ENCODE measurements at places on chromosomes 7 and 10.

GRCh38 chr10:76393875-76394706 lies 962.7 kb downstream of the LRMDA start:
- DNase-seq = no peak

DNA sequence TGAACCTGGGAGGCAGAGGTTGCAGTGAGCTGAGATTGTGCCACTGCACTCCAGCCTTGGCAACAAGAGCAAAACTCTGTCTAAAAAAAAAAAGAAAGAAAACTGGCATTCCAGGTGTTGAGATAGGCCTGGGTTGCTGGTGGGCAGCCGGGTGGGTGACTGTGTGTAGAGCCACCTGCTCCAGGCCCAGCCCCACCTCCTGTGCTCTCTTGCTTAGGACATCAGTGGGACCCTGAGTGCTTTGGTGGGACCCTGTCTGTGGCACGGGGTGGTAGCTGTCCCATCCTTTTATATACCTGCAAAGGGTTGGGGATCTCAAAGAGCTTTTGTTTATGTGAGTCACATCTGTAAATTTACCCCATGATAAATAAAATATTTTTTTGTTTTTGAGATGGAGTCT lies 6.2 kb downstream of the PAOX start:
- peak; percentile 40 for DNase-seq

- no peak for DNase-seq
These were observed 41.6 kb upstream of the RASGEF1A start for GRCh38 chr10:43308515-43308914.

DNA sequence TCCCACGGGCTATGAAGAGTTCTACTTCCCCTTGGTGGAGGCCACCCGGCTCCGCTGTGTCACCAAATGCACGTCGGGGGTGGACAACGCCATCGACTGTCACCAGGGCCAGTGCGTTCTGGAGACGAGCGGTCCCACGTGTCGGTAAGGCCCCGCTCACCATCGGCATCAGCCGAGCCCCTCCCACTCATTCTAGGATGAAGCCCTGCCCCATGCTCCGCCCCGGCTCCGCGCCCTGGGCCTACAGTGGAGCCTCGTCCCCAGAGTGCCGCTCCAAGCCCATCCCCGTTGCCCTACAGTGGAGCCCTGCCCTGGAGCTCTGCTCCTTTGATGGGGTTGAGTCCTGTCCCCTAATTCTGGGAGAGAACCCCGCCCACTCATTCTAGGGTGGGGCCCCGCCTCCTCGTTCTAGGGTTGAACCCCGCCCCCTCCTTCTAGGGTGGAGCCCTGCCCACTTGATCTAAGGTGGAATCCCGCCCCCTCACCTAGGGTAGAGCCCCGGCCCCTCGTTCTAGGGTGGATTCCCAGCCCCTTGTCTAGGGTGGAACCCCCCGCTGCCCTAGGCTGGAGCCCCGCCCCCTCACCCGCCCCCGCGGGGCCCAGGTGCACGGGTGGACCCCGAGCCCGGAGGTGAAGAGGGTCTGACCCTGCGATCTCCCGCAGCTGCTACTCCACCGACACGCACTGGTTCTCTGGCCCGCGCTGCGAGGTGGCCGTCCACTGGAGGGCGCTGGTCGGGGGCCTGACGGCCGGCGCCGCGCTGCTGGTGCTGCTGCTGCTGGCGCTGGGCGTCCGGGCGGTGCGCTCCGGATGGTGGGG lies 3.4 kb upstream of the MUC12 start:
- no peak for DNase-seq

DNA sequence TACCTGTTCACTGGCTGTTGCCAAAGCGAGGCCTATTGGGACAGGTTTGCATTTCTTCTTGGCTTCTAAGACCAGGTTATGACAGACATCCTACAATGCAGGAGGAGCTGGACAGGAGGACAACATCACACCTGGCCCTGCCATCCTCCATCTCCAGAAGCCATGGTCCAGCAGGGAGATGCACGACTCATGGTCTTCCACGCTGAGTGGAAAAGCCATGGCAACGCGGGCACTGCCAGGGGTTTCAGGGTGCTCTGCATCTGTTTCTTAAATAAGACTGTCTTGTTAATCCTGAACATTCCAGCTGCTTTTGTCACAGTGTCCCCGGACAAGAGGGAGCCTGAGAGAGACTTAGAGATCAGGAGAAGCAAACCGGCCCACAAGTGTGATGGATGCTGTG lies 40.3 kb downstream of the CLRN3 start:
- DNase-seq = no peak

- DNase-seq = no peak
These were observed 137.0 kb downstream of the CD36 start for GRCh38 chr7:80775482-80775881.

GRCh38 chr7:87882151-87882937 lies 6.1 kb downstream of the DBF4 start:
- DNase-seq = no peak

- peak; percentile 69 for DNase-seq
These were observed 40.4 kb upstream of the INPP5A start for GRCh38 chr10:132497063-132497680.

DNA sequence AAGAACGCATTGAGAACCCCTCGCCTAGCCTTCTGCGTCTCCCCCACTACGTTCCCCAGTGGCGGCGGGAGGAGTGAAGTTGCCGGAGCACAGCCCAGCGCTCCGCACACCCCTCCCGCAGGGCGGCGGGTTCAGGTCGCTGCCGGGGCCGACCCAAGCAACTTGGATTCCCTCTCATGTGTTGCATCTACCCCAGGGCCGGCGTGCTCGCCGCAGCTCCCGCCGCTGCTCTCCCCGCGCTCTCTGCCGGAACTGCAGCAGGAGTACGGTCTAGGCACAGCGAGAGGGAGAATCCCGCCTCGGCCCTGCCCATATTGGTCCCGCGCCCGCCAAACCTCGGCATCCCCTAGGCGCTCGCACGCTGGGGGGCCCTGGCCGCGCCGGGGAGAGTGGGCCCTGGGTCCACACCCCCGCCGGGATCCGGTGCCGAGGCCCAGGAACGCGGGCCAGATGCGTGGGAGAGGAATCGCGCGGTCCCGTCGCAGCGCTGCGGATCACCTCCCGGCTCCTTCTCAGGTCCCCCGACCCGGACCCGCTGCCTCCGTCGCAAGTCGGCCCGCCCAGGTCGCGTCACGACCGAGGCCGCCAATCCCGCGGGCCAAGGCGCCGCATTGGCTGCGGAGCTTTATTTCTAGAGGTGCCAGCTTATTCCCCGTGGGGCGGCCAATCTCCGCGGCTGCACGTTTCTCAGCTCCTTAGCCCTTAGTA lies 648 bp upstream of the TMEM243 start:
- peak; percentile 89 for DNase-seq

- no peak for DNase-seq
These were observed 340.9 kb downstream of the LRMDA start for GRCh38 chr10:75772153-75772887.

- DNase-seq = no peak
These were observed 1.9 kb upstream of the CUL1 start for GRCh38 chr7:148696787-148697186.

GRCh38 chr10:45302573-45302972 lies 12.8 kb downstream of the OR13A1 start:
- DNase-seq = no peak

GRCh38 chr7:21754963-21755362 lies 190.7 kb downstream of the CDCA7L start:
- no peak for DNase-seq

DNA sequence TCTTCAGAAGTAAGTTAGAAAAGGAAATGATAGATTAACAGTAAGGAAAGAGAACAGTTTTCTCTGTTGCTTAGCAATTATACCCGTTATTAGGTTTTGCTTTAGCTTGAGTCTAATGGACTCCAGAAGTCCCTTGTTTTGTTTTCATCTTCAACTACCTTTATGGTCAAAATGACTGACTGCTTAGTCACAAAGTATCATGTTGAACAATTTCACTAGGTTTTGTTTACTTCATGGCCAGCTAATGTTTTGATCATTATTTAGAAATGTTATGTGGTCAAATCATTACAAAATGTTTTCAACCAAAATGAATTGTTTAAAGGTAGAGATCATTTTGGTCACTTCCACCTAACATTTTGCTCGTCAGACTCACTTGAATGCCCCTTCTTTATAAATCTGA lies 1.9 kb downstream of the UBN2 start:
- no peak for DNase-seq

GRCh38 chr10:132151286-132151950 lies 35.3 kb upstream of the DPYSL4 start:
- no peak for DNase-seq

GRCh38 chr10:70334526-70335245 lies 47.7 kb downstream of the LRRC20 start:
- no peak for DNase-seq

DNA sequence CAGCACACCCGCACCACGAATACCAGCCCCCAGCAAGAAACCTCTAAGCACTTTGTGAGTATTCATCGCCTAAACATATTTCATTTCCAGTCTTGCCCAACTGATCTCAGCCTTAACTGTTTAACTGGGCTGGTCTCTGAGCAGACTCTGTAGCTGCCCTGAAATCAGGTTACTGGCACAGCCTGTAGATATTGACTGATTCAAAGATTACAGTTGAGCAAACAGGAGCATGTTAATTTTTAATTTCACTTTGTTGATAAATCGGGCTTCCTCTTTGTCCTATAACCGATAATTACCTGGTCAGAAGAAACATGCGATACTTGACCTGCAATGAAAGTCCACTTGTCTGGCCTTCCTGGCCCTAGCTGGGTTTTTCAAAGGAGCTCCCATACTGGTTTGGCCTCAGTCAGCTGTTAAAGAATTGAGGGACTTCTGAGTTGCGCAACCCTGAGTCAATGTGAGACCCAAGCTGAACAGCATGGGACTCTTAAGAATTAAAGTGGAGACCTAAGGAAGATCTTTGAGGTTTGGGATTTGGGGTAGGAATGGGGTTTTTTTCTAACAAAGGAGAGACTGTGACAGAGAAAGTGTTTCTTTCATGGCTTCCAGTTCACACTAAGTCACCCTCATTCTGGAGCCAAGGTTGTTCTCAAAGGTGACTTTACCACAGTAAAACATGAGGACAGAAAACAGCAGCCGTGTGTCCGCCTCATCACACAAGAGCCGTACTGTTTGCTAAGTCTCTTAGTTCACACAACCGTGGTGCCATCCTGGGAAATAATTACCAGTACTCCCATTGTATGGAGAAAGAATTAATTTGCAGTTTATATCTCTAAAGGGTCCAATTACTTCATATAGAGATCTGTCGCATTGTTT lies 75.9 kb downstream of the PPP1R3C start:
- DNase-seq = no peak

DNA sequence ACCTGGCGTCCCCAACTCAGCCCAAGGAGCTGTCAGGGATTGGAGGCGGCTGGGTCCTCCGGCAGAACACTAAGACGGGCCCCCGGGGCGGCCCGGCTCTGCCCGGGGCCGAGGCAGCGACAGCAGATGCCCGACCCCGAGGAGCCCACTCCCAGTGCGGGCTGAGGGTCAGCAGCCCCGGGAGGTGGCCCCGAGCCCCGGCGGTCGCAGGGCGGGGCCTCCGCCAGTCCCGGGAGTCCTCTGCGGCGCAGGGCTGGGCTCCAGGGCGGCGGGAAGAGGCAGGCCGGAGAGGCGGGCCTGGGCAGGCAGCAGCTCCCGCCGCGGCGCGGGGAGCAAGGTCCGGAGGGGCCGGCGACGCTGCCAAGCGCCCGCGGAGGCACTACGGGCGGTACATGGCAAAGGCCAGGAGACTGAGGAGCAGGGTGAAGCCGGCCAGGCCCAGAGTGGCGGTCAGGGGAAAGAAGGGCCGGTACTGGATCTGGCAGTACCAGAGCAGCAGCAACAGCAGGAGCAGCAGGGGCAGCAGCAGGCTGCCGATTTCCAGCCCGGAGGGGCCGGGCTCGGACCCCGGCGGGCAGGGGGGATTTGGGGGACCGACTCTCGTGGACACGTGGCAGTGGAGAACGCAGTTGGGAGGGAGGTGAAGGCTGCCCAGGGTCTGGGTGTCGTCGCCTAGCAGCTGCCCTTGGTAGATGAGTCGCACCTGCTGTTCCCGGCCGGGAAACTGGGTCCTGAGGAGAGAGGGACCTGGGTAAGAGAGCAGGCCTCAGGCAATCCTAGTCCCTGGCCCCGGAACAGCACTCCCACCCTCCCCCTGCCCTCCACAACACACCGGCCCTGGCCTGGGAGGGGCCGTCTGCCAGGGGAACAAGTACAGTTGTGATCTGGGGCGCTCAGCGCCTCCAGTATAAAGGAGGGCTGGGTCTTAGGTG lies 827 bp upstream of the FASTK start:
- no peak for DNase-seq

DNA sequence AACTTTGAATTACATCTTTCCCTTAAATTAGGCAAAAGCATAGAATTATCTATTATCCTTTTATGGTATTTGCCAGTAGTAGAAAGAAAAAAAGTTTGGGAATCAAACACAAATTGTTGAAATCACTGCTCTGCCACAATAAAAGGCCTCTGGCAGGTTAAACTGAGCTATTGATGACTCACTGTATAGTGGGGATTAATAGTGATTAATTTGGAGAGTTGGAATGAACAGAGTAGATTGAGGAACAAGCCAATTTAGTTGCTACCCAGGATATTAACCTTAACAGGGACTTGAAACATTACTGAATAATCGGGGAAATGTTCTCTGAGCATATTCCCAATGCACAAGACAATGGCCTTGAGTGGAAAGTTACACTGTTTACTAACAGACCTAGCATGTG lies 33.1 kb downstream of the MASTL start:
- DNase-seq = no peak

DNA sequence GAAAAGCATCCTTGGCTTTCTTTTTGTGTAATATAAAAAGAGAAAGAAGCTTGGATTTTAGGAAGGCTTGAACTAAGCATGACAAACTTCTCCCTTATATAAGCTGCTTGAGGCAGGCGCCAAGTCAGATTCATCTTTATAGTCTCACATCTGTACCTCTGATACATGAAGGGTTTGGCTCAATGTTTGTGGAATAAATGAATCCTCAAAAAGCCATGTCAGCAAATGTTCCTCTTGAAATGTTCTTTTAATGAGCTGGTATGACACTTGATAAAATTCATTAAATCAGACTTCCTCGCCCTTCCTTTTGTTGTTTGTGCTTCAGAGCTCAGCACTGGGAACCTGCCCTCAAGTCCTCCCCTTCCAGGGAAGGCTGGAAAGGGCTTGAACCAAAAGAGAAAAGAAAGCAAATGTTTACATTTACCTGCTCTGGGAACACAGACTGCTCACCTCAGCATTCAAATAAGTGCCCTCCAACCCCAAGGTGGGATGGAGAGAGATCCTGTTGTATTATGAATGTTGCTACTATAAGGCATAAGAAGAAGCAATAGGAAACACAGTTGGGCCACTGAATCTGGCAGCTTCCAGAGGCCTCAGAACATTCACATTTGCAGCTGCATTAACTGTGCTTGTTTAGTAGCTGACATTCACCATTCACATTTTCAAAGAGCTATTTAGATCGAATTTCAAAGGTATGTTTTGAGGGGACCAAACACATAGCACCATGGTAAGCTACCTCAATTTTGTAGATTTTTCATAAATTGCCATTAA lies 212.6 kb downstream of the CACNA2D1 start:
- DNase-seq = no peak

DNA sequence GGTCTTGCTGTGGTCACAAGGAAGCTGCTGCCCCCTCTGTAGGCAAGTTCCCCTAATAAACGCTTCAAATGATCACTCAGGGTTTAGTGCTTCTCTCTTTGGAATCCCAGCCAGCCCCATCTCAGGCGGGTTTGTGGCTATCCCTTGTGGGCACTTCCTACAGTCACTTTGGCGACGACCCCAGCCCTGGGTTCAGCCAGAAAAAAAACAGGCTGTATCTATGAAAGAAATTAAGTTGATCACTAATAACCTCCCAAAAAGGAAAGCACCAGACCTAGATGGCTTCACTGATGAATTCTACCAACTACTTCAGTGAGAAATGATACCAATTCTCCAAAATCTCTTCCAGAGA lies 208.2 kb downstream of the MAD1L1 start:
- DNase-seq = peak; percentile 34

GRCh38 chr10:80462981-80463741 lies 9.1 kb downstream of the TSPAN14 start:
- no peak for DNase-seq
